ENCODE measurements at places on chromosomes 6 and 20.

DNA sequence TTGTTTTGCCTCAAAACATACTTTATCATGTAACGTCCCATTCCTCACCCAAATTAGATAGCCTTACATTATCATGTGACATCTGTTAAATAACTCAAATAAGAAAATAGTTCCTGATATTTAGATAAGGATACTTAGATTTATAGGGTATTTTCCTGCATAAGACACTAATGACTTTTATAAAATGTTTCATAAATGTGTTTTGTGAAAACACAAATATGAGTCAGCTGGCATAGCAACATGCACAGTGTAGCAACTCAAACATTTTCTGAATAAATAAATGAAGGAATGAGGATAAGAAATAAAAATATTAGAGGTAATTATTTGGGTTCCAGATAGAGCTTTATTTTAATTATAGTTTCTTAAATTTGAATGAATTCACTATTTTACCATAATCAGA is 460.4 kb upstream of the PLCB4 start:
- DNase-seq: no peak

- DNase-seq: no peak
Observed at GRCh38 chr6:24920136-24920535, 15.6 kb downstream of the RIPOR2 start.

DNA sequence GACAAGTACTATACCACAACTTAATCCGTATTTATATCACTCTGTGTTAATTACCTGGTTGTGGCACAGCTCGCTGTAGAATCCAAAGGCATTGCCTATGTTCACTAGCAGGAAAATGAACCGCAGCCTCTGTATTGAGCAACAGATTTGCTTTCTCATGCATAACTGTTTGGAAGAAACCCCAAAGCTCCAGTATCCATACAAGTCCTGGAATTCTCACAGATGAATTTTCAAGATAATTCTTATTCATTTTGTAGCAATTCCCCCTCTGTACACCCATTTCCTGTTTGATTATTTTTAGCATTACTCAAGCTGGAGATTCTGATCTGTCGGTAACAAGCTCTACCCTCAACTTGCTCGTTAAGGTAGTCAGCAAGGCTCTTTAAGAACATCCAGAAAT is 63.5 kb downstream of the STMND1 start:
- DNase-seq: no peak

GRCh38 chr20:15339264-15339663 is 1001.9 kb upstream of the FLRT3 start:
- peak; percentile 94 for DNase-seq

DNA sequence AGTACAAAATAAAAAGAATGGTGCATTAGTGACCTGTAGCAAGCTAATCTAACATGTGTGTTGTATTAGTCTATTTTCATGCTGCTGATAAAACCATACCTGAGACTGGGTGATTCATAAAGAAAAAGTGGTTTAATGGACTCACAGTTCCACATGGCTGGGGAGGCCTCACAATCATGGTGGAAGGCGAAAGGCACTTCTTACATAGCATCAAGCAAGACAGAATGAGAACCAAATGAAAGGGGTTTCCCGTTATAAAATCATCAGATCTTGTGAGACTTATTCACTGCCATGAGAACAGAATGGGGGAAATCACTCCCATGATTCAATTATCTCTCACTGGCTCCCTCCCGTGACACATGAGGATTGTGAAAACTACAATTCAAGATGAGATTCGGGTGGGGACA is 45.4 kb upstream of the AIG1 start:
- no peak for DNase-seq

DNA sequence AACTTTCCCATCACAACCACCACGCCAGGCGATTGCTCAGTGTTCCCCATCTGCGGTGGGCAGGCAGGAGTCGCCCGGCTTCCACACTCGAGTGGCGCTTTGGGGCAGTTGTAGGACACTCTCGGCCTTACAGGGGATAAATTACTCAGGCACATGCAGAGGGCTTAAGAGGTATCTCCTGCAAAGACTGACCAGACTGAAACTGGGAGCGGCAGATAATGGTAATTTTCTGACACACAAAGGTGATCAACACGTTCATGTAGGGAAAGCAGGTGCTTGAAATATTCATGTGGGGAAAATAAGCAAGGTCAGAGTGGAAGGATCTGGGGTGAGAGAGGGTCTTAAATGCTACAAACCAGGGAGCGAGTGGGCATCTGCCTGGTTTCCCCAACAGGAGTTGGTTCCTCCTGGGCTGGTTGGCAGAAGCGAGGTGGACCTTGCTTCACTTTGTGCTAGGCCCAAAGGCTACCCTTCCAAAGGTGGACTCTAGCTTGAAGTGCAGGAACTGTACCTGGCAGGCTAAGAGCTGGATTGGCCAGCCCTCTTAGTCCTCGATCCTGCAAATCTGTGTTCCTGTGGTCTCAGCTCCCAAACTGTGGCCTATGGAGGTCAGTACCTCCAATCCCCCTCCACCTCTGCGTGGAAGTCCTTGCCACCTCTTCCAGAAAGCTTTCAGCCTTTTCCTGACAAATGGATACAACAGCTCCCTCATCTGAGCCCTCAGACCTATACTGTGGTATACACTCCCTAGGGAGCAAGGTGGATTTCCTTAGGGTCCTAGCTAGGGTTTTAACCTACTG is 16.7 kb downstream of the PLAGL2 start:
- DNase-seq: no peak

DNA sequence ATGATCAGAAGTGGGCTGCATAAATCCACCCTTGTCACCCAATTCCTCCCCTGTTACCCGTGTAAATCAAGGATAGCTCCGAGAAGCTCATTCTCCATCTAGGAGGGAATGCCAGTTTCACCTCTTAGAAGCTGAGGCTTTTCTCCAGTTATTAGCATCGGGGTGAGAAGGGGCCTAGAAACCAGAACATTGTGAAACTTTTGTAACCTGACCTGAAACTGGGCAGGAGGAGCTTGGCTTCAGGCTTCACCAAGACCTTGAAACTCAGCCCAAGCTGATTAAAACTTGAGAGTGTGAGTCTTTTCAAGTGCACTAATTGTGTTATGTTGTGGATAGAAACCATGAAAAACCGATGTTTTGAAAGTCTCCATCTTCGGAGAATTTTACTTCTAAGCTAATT is 103.1 kb downstream of the BMP2 start:
- DNase-seq: no peak

DNA sequence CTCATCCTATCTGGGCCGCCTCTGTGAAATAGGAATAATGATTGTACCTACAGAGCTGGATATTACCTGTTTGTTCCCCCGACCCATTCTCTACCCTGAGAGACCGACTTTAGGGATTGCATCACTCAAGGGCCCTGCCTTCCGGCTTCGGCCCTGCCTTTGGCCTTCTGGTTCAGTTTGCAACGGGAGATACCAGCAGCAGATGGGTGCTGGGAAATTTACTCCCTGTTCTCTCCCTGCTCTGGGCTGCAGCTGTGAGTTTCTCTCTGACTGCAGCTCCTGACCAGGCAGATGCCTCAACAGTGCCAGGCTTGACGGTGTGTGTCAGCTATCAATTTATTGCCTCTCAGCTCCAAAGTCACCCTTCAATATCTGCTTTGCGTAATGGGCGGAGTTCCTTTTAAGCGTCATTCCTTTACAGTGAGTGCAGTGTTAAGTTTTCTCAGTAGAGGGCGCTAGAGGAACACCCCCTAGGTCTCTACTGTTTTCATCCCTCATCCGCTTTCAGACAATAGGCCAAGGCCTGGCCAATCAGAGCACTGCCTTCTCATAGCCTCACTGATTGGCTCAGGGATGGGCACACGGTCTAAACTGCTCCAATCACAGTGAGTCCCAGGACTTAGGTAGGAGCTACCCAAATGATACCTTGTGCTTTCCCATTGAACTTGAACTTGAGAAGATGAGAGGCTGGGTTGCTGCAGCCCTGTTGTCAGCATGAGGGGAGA is 30.0 kb downstream of the KCNG1 start:
- DNase-seq: peak; percentile 36

DNA sequence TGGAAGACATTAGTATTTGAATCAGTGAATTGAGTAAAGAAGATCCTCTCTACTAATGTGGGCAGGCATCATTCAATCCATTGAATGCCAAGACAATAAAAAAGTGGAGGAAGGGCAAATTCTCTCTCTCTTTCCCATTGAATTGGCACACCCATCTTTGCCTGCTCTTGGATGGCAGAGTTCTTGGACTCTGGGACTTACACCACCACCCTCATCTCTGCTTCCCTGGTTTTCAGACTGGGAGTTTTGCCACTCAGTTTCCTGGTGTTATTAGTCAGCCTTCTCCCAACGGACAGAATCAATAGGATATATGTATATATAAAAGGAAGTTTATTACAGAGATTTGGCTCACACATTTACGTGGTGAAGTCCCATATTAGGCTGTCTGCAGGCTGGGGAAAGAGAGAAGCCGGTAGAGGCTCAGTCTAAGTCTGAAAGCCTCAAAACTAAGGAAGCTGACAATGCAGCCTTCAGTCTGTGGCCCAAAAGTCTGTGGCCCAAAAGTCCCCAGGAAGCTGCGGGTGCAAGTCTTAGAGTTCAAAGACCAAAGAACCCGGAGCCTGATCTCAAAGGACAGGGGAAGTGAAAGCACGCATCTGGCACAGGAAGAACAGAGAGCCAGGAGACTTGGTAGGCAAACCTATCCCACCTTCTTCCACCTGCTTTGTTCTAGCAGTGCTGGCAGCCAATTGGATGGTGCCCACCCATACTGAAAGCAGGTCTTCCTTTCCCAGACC is 64.4 kb downstream of the SMPDL3A start:
- DNase-seq: no peak

- no peak for DNase-seq
Observed at GRCh38 chr6:107709341-107709740, 114.8 kb downstream of the SCML4 start.

DNA sequence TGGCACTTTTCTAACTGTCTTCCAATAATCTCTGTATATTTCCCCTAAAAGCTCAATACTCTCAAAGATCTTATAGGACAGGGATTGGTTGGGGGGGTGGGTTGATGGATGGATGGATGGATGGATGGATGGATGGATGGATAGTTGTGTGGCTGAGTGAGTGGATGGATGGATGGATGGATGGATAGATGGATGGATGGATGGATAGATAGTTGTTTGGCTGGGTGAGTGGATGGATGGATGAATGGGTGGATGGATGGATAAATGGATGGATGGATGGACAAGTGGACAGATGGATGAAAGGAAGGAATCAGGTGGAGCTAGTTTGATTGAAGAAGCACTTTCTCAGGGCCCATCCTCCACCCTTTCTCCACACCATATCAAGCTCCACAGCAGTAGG is 388.8 kb downstream of the CDC5L start:
- no peak for DNase-seq

DNA sequence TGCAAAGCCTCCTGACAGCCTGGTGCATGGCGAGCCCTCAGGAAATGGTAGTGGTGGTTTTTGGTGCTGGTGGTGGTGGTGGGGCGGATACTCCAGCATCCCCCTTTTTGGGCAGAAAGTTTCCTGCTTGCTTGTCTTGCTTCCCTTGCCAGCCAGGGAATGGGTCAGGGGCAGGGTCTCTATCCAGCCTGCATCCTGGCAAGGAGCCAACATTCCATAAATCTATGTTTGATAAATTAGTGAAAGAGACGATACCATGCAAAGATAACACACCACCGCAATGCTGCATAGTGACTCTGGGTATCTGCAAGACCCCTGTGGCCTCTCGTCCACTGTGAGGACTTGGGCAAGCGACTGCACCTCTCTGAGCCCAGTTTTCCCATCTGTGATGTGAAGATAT is 246.2 kb downstream of the LRFN2 start:
- no peak for DNase-seq

DNA sequence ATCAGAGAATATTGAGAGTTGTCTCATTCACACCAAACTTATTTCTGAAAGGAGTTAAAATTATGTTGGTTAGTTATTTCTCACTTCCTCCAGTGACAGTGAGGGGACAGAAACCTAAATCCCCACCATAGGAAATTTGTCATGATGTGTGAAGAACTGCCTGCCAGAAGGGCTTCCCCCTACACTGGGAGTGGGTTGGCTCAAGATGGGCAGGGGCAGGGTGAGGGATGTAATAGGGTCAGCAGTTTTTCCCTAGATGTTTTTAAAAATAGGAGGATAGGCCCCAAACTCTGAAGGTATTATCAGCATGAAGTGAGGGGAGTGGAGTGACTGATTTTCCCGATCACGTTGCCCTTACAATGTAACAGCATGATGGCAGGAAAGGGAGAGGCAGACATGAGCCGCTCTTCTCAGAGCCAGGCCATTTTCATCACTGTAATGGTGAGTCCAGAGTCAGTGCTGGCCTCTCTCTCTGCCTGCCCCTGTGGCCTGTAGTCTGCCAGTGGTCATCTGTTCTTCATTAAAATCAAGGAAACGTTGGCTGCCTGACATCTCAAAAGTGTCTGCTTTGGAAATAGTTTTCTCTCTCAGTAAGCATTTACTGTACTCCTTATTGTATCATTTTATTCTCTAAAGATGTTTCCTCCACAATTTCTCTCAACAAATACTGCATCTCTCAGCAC is 59.8 kb upstream of the SYNJ2 start:
- no peak for DNase-seq

GRCh38 chr20:35176132-35176531 is 4.3 kb downstream of the PROCR start:
- DNase-seq: no peak

GRCh38 chr6:79426625-79427278 is 110.5 kb downstream of the LCA5 start:
- no peak for DNase-seq

GRCh38 chr6:42404484-42404883 is 47.2 kb downstream of the TRERF1 start:
- DNase-seq: no peak

DNA sequence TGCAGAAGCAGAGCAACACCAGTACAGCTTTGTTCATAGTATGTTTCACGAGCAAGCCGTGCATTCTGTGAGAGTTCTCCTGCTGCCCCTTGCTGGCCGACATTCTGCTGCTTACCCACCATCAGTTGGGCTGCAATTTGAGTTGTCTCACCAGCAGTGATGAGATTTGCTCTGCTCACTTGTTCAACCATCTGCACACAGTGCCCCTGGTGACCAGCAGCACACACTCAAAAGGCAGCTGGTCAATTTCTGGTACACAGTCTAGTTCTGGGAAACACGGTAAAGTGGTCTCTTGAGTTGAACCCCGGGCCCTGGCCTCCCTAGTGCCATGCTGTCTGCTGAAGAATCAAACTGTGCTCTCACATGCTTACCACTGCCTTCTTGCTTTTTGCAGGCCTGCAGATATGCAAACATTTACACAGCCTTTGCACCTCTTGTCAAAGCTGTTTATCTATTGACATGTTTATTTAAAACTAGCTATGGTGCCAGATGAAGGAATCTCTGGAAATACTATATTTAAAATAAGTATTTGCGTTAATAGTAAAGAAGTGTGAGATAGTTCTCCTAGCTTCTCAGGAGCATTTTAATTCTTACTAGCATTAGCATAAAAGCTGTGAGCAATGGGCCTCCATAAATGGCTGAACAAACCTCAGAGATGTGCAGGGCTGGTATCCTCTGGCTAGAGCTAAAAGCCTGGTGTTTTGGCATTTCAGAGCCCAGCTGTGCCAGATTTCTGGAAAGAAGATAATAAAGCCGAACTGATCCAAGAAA is 234.3 kb downstream of the ARHGAP18 start:
- no peak for DNase-seq

- no peak for DNase-seq
Observed at GRCh38 chr6:24440897-24441598, 38.3 kb downstream of the MRS2 start.

Measured in NCI-H446 (cell line).